ENCODE measurements at places on chromosomes 3 and 15.

GRCh38 chr3:158447408-158447807 is 123.6 kb upstream of the MLF1 start:
- no peak for DNase-seq

DNA sequence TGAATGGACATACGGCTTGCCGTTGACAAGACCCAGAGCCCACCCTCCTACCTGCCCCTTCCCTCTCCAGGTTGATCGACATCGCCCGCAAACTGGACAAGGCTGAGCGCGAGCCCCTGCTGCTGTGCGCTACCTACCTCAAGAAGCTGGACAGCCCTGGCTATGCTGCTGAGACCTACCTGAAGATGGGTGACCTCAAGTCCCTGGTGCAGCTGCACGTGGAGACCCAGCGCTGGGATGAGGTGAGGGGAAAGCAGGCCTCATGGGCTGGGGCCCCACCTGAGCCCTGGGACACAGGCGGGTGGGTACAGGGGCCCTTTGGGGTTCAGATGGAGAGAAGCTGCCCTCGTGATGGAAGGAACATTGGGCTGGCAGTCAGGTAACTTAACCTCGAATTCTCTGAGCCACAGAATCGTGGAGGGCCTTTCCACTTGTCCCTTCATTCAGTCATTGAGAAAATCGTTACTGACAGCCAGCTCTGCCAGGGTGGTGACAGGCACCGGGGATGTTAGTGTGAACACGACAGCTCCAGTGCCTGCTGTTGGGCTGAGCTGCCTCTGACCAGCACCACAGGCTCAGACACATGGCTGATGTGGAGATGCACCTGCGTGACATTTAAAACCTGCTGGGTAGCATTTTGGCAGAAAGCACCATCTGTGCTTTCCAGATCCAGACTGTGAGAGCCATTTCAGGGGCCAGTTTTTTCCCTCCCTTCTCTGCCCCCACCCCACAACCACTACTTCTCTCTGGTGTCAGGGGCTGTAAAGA is 25.6 kb upstream of the RHO start:
- no peak for DNase-seq

DNA sequence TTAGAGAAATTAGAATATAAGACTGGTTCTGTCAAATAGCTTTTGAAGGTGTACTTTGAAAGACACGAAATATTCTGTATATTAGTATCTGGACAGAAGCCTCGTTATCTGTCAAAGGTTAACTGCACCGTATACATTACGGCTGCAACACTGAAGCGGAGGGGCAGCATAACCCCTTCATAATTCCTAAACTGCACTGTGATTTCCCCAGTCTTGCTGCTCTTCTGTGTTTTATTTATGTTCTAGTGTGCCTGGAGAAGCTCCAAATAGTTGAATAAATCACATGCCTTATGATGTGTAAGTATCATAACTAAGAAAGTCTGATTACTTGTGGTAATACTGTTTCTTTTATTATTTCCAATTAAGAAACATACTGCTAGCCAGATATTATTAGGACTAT is 285.7 kb upstream of the ROBO2 start:
- no peak for DNase-seq

GRCh38 chr15:80562846-80563245 is 132.3 kb upstream of the ABHD17C start:
- DNase-seq = no peak

- no peak for DNase-seq
Measured at GRCh38 chr3:56823984-56824703, 22.4 kb upstream of the ARHGEF3 start.

GRCh38 chr15:52227456-52227855 is 36.3 kb upstream of the GNB5 start:
- DNase-seq = peak; percentile 67

- no peak for DNase-seq
Measured at GRCh38 chr15:76336254-76337058, at the start of gene ISL2. Gene ISL2 (plus strand): TSS chr15:76336773. CDS start chr15:76336884, 111 bp downstream.

GRCh38 chr3:126773783-126774182 is 69.7 kb downstream of the CHCHD6 start:
- no peak for DNase-seq

- DNase-seq = no peak
Measured at GRCh38 chr15:86772369-86773059, 692.8 kb downstream of the AGBL1 start.

DNA sequence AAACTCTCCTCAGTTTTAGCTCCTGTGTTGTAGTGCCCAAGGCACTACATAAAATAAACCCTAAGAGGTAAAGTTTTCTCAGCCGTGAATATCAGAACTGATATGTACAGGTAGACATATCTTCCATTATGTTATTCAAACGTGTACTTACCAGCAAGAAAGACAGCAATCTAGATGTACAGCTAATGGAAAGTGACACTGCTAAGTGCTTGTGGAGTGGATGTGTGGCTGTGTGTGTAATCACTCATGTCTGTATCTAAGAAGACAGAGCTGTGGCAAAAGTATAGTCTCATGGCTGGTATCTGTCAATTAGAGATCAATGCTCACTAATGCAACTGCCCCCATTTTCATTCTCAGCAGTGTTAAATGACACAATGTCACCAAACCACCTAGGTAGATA is 101.3 kb downstream of the FMN1 start:
- no peak for DNase-seq

- DNase-seq = peak; percentile 47
Measured at GRCh38 chr15:65245096-65245856, 34.0 kb upstream of the CILP start.

GRCh38 chr3:129429080-129429451 is 630 bp upstream of the EFCAB12 start:
- no peak for DNase-seq

DNA sequence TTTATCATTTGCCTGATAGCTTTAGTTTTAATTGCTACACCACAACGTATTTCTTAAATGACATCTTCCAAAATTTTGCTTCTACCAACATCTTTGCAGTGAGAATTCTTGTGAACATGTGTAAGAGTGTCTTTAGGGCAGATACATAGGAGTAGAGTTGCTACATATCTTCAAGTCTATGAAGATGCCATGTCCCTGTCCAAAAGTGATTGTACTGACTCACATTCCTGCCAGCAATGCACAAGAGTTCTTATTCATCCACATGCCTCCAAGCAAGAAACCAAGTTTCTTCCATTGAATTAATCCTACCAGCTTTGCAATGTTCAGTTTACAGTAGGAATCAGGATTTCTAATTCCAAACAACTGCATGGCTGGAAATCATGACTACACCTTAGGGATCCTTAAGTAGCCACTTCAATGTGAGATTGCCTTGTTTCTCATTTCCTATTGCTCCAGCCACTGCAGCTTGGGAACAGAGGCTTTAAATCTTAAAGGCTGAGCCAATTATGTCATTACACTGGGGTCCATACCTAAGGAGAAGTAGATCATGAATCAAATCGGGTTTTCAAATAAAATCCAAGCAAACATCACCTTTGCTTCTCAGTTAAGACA is 44.5 kb downstream of the BCL2L10 start:
- DNase-seq = no peak

GRCh38 chr3:140146668-140147067 is 211.7 kb downstream of the CLSTN2 start:
- no peak for DNase-seq

- no peak for DNase-seq
Measured at GRCh38 chr3:71045917-71046282, 537.6 kb downstream of the FOXP1 start.

DNA sequence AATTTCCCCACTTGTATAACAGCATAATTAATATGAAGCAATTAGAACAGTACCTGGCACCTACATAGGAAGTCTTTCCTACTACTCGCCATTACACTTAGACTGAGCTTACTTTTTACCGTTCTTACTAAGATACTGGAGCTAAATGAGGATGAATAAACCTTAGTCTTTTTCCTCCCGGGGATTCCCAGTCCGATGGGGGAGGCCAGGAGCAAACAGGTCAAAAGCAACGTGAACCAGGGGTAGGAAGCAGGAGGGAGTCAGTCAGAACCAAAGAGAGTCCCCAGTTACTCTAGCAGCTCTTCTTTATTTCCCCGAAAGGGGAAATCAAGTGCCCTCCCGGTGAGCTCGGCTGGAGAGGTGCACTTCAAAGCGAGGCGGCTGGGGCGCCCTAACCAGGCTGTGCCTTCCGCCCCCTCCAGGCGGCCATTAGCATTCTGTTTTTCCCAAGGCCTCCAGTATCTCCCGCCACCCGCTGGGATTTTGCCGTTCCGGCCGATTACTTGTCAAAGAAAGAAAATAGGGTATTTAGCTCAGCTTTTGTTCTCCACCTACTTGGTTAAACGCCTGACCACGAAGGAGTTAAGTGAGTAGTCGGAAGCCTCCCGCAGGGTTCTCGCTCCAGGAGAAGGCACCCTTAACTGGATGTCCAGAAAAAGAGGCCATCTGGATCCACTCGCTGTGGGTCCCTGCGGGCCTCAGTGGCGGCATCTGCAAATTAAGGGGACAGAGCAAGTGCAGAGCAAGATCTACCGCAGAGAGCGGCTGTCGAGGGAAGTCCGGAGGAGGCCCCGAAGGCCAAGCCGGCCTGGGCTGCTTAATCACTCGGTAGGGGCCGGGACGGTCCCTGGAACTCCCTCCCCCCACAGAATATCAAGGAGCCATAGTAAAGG is 6.3 kb upstream of the EOMES start:
- no peak for DNase-seq

DNA sequence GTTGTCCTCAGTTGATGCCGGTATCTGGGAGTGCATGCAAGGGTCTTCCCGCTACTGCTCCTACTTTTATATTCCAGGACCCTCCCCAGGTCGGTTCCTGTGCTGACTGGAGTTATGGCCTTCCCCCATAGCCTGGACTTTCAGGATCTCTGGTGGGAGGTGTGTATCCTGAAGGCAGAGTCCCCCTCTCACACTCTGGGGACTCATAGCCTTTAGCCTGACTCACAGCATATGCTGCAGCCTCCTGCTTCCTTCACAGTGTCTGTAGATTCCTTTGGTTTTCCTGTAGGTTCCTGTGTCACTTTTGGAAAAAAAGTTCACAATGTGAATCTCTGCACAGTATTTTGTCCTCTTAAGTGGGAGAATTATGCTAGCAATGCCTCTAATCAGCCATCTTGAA is 180.6 kb upstream of the RBMS3 start:
- DNase-seq = no peak

GRCh38 chr3:52857133-52857532 is 22.3 kb upstream of the MUSTN1 start:
- DNase-seq = no peak

DNA sequence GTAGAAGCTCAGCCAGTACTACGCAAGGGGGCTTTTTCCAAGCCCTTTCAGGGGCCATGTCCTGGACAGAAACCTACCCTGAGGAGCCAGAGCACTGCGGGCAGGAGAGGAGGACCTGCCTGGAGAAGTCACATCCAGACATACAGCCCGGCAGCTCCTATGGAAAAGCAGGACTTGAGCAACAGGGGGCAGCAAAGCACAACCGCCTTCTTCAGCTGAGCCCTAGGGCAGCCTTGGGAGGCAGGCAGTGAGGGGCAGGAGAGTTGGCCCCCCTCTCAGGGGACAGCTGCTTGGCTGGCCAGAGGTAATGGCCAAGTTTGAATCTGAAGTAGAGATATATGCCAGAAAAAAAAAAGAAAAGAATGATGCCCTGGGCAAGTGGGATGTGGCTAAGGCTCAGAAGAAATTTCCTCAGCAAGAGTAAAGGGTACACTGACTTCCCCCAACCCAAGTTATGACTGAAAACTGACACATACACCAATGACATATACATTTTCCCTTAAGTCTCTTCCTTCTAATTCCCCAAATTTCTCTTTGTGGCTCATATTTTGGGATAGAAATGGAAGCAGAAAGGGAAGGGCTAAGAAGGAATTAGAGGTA is 56.9 kb downstream of the CYP19A1 start:
- no peak for DNase-seq

GRCh38 chr3:183378008-183378407 is 50.4 kb downstream of the MCF2L2 start:
- no peak for DNase-seq

DNA sequence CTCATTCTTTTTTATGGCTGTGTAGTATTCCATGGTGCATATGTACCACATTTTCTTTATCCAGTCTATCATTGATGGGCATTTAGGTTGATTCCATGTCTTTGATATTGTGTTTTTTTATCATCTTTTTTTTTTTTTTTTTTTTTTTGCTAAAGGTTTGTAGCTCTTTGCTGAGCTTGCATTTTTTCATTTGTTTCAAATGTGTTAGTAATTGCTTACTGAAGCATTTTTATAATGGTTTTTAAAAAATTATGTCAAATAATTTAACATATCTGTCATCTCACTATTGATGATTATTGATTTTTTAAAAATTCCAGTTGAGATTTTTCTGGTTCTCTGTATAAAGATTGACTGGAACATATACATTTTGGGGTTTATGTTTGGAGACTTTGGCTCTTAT is 934.6 kb downstream of the TUSC7 start:
- DNase-seq = no peak

DNA sequence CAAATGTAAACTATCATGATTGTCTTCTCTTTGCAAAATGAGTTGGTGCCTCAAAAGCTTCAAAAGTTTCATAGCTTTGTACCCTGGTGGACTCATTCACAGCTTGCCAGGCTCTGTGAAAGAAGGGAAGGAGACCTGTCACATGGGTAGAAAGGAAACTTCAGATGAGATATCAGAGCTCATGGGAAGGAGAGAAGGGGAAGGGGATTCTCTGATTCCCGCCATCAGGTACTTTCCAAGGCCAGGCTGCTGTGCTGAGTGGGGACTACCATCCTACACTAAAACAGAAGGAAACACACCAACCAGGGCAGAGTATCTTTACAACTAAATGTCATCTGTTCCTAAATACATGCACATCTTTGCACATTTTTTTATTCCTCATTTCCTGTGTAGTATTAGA is 9.2 kb downstream of the ILDR1 start:
- DNase-seq = no peak

- no peak for DNase-seq
Measured at GRCh38 chr15:59936741-59937140, 67.4 kb upstream of the FOXB1 start.

- DNase-seq = no peak
Measured at GRCh38 chr15:37902126-37902525, 32.3 kb upstream of the TMCO5A start.

GRCh38 chr3:133838916-133839800 is 33.5 kb downstream of the SRPRB start:
- no peak for DNase-seq

- peak; percentile 32 for DNase-seq
Measured at GRCh38 chr3:46860017-46860809, 3.0 kb downstream of the MYL3 start.

DNA sequence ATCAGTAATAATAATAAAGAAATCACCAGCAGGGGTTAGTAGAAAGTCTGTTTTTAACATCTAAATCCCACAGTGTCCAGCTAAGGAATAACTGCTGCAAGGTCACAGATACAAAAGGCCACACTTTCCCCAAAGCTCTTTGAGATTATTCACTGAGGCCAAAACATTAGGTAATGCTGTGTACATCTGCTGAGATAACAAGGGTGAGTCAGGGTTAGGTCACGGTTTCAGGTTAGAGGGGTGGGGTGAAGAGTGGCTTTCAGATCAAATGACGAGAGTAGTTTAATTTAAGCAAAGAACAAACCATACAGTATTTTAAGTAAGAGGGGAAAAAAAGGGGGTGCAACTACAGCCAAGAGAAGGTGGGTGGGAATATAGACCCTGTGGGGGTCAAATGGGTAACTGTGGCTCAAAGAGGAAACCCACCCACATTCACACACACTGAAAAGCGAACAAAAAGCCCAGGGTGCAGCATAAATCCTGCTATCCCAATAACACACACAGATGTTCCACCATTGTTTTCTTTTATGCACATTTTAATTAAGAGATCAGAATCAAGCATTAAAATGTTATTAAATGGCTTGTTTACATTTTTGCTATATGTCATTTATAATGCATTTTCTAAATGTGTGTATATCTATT is 412.9 kb downstream of the TIGIT start:
- DNase-seq = no peak

- DNase-seq = no peak
Measured at GRCh38 chr3:37030588-37030987, 37.3 kb downstream of the MLH1 start.

GRCh38 chr3:5390936-5391625 is 203.6 kb downstream of the EDEM1 start:
- DNase-seq = no peak
